ENCODE measurements at places on chromosomes 12 and 14.

- peak; percentile 44 for DNase-seq
These were observed at the start of gene WIF1 for GRCh38 chr12:65121049-65121955. Gene WIF1 (minus strand): TSS chr12:65121305. CDS start chr12:65121191, 114 bp downstream.

DNA sequence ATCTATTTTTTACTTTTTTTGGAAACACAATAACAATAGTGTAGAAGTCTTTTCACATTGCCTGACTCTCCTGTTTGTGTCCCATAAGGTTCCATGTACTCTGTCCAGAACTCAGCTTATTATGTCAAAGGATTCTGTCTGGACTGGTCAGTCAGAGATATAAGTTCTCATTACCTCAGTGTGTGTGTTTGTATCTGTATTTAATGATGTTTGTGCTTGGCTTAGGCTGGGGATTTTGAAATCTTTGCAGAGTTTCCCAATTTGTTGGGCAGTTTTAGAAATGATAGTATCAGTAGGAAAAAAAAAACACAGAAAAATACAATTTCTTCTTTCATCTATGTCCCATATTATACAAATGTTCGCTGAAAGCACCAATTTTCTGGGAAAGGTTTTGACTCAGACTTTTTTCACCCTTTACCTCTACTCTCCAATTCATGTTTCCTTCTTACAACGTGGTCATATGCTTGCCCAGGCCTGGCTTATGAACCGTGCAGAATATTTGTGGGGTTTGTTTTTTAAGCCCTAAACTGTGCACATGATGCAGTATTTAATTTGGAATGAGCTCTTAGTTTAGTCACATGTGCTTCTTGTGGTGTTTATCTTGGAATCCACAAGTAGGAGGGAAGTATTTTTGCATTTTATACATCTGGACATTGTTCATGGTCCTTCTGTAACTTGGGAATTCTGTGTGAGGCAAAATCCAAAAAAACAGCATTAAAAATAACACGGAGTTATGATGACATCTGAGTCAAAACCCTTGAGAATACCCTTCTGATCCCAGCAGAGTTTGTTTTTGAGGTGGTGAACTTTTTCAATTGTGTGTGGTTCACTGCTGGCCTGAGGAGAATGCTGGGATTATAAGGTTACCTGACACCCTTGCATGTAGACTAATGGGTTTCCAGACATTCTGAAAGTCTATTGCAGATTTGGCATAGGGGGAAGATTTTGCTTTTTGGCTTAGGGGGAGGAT lies 121.2 kb downstream of the RAD51B start:
- DNase-seq, result no peak

DNA sequence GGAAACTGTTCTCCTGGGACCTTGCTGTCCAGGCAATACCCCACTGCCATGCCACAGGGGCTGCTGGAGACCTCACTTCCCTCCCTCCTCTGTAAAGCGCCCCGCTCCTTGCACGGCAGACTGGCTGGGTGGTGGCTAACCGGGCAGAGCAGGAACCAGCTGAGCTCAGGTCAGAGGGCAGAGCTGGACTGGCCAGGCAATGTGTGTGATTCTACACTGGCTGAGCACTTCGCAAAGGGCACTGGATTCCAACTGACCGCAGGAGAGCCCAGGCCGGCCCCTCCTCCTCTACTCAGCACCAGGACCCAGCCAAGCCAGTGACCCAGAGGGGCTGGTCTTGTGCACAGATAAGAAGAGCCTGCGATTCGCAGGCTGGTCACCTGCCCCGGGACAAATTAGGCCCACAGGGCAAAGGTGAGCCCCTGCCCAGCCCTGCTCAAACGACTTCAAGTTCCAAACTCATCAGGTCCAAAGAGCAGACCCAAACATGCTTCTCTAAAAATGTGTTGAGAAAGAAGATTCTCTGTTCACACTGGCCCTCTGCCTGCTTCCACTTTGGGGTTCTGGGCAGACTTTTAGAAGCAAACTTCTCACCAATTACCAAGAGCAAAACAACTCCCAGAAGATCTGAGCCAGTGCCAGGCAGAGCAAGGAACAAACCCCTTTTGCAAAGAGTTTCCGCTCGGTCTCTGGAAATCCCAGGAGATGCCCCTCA lies 54.9 kb upstream of the DIO3 start:
- DNase-seq, result no peak

DNA sequence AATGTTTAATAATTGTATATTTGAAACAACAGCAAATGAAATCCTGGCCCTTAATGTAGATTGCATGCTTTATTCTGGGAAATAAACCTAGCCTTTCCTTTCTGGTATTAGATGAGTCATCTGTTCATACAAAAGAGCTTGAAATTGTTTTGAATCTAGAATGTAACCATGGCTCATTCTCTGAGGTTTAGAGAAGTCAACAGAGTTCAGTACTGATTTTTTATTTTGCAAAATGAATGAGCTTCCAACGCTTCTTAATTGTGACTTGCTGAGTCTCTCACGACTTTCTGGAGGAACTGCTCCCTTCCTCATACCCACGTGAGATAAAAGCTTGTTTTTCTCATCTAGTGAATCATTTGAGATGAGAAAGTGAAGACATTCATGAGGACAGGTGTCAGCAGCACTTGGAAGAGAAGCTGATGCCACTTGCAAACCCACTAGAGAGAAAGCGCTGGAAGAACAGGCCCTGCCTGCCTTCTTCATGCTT lies 509.6 kb downstream of the VRK1 start:
- peak; percentile 5 for DNase-seq

- no peak for DNase-seq
These were observed 7.5 kb downstream of the KRR1 start for GRCh38 chr12:75503866-75504265.

DNA sequence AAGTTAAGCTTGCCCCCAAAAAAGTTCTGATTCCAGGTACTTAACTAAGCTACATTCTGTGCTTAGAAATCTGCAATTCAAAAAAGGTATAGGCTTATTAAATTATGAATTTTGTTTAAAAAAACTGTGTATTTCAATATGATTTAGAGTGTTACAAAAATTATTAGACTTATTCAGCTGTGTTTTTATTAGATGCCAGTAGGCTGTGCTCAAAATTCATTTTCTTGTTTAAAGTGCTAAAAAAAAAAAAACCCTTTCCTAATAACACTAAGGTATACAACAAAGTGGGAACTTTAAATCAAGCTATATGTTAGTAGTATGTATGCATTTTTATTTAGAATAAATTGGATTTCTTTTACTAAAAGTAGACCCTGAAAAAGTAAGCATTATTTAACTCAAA lies 25.0 kb downstream of the LRRC9 start:
- DNase-seq, result no peak

GRCh38 chr12:128339126-128339520 lies 72.2 kb downstream of the TMEM132C start:
- DNase-seq, result no peak

GRCh38 chr12:120483621-120484020 lies 12.3 kb upstream of the DYNLL1 start:
- no peak for DNase-seq

GRCh38 chr12:96143827-96144565 lies 50.2 kb upstream of the ELK3 start:
- DNase-seq, result no peak

- no peak for DNase-seq
These were observed 250.9 kb upstream of the CRY1 start for GRCh38 chr12:107344035-107344808.

GRCh38 chr14:63573581-63573980 lies 30.4 kb upstream of the PPP2R5E start:
- DNase-seq, result no peak

- no peak for DNase-seq
These were observed 70.3 kb downstream of the RIMBP2 start for GRCh38 chr12:130645751-130646150.

DNA sequence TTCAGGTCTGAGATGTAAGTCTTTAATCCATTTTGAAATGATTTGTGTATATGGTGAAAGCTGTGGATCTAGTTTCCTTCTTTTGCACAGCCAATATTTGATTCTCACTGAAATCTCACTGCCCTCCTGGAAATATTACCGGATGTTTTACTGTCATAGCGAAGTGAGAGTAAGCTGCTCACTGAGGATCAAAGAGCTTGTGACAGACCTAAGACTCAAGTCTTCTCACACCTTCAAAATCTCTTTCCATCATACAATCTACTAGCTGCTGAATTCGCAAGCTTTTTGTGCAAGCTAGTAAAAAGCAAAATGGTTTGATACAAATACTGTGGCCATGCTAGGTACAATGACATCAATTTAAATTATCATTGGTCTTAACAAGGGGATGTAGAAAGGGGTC lies 3.9 kb downstream of the LRRK2 start:
- no peak for DNase-seq

DNA sequence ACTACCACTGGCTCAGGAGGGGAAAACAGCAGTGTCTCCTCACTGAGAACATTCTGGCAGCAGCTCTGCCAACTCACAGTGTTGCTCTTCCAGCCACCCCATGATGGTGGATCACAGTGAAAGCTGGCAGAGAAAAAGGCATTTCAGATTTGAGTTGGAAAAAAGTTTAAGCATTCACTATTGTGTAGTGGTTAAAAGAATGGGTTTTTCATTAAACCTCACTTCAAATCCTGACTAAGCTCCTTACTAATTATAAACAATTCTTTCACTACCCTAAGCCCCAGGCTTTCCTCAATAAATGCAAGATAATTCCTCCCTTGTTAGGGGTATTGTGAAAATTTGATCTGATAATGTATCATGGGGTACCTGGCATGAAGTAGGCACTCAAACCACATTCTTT lies 518.1 kb downstream of the SNAPC1 start:
- no peak for DNase-seq

- no peak for DNase-seq
These were observed 224.5 kb downstream of the BCL11B start for GRCh38 chr14:99047441-99048031.

All from stimulated activated CD4-positive, alpha-beta T cell treated with anti-CD3 and anti-CD28 coated beads, Interleukin-15, amount 100 ng/mL, for 24 hours (primary cell).